ENCODE measurements at places on chromosomes 6 and 20.

DNA sequence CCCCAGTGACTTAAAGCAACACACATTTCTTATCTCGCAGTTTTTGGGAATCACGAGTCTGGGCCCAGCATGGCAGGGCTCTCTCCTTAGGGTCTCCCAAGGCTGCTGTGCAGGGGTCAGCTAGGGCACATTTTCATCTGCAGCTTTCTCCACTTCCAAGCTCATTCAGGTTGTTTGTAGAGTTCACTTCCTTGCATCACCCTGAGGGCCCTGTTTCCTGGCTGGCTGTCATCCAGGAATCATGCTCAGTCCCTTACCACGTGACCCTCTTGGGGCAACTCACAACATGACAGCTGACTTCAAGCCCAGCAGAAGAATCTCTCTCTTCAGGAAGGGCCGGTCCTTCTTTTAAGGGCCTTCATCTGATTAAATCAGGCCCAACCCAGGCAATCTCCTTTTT lies 21.3 kb downstream of the SNAP25 start:
- no peak for DNase-seq

- DNase-seq = no peak
Measured at GRCh38 chr6:134624781-134625180, 306.9 kb upstream of the SGK1 start.

DNA sequence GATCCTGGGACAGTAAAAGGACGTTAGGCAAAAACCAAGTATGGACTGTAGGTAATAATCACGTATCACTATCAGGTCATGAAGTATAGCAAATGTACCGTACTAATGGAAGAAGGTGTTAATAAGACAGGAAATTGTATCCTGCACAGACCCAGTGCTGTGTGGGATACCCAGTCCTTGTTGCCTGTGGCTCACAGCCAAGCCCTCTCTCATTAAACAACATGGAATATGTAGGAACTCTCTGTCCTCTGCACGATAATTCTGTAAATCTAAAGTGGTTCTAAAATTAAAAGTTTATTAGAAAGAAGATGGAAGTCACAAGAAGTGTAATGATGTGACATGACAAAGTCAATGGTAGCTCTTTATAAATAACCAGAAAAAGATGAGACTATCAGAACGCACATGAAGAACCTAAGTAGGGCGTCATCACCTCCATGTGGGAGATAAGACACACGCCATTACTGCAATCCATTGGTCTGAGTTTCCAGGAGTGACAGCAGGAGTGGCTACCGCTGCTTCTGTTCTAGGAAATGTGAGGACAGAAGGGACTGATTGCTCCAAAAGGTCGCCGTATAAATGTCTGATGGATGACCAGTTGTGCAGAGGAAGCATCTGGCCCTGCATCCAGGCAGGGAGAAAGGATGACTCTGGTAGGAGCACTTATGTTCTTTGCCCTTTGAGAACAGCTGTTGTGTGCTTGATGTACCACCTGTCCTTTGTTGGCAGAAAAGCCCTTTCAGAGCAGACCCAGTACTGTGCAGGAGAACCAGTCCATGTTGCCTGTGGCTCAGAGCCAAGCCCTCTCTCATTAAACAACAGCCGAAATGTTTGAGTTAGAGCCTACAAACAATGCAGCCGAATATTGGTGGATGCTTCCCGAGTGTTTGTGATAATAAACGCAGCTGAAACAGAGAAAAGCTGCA lies 125.6 kb downstream of the FIG4 start:
- DNase-seq = no peak

DNA sequence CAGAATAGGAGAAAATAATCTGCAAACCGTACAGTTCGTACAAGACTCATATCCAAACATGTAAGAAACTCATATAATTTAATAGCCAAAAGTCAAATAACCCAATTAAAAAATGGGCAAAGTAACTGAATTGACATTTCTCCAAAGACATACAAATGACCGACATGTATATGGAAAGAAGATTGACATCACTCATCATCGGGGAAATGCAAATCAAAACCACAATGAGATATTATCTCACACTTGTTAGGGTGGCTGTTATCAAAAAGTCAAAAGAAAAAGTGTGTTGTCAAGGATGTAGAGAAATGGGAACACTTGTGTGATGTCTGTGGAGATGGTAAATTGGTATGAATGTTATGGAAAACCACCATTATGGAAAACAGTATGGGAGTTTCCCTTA lies 70.5 kb upstream of the STXBP5 start:
- DNase-seq = no peak

GRCh38 chr6:6246544-6246943 lies 73.9 kb downstream of the F13A1 start:
- no peak for DNase-seq

- DNase-seq = no peak
Measured at GRCh38 chr6:89775150-89775549, 44.4 kb downstream of the MDN1 start.

GRCh38 chr6:160379466-160379865 lies 31.3 kb downstream of the SLC22A3 start:
- DNase-seq = no peak

- no peak for DNase-seq
Measured at GRCh38 chr6:108518714-108519576, 41.8 kb upstream of the FOXO3 start.

GRCh38 chr20:45410887-45411286 lies 2.8 kb downstream of the DBNDD2 start:
- DNase-seq = no peak

Measured in activated effector memory CD4-positive, alpha-beta T cell treated with Interleukin-2 at 50 U/mL for 16 hours (primary cell).